ENCODE measurements at places on chromosomes 6 and 20.

DNA sequence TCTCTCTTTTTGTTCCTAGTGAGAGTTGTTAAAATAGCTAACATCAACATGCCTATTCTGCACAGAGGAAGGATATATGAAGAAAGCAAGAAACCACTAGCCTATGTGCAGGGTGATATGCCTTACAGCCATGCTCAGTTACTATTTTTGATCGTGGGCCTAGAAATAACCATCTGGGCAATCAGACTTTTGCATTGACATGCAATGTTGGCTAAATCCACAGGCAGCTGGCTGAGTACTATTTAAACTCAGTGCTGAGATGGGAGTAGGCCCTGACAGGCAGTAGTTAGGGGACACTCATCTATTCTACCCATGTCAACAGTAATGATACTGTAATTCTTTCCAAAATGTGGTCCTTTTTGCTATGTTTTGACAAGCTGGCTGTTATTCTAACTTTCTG, 89.6 kb downstream of the HDGFL1 start:
- no peak for DNase-seq

DNA sequence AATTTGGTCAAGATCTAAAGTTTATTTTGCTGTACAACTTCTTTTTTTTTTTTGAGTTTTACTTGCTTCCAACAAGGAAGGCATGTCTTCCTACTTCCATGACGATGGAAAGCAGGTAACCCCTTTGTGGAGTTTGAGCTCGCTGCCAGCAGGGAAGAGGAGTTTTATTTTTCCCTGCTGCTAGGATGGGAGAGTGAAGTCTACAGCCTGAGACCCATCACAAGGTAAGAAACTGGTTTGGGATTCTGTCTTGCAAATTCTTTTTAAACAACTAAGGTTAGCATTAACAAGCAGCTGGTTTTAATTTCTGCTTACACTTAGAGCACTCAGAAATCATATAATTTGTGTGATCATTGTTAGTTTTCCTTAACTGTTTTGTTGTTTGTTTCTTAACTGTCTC, 108.0 kb upstream of the MAP3K4 start:
- no peak for DNase-seq

DNA sequence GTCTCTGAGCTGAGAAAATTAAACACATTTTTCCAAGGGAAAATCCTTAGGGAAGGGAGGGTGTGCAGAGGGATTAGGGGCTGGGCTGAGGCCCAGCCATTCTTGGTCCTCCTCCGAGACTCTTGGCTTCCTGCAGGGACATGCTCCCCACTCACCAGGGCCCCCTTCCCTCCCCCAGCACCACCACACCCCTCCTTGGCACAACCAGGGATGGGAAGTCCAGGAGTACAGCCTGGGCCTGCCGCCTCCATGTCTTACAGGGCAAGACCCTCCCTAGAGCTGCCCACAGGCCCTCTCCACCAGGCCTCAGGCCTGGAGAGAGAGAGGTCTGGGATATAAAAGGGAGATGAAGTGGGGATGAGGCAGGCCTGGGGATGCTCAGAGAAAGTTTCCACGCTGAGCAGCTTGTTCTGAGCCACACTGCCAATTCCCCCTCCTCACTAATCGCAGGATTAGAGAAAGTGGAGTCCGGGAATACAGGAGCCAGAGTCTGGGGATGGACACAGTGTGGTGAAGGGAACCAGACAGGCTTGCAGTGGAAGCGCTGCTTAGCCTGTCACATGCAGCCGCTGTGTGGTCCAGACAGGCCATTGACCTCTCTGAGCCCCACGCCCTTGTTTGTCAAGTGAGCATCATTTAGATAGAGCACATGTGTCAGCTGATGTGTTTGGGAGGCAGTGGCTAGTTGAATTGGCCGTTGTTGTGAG, 105.5 kb downstream of the MRPL14 start:
- DNase-seq = no peak

- no peak for DNase-seq
These were observed 62.8 kb downstream of the FILIP1 start for GRCh38 chr6:75430631-75431325.

DNA sequence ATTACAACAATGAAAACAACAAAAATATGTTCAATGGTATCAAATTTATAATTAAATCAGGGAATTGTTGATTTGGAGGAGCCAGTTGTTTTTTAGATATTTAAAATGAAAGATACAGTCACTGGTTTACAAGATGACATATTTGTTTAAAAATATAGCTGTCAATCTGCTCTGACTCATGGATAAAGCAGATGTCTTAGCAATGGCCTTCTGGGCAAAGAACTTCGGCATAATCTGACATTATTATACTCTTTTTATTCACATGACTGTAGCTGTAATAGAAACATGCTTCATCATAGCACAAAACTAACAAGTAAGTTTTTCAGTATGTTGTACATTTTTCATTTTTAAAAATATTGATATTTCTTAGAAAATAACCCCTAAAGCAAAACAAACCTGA, 267.4 kb downstream of the CENPW start:
- DNase-seq = no peak

DNA sequence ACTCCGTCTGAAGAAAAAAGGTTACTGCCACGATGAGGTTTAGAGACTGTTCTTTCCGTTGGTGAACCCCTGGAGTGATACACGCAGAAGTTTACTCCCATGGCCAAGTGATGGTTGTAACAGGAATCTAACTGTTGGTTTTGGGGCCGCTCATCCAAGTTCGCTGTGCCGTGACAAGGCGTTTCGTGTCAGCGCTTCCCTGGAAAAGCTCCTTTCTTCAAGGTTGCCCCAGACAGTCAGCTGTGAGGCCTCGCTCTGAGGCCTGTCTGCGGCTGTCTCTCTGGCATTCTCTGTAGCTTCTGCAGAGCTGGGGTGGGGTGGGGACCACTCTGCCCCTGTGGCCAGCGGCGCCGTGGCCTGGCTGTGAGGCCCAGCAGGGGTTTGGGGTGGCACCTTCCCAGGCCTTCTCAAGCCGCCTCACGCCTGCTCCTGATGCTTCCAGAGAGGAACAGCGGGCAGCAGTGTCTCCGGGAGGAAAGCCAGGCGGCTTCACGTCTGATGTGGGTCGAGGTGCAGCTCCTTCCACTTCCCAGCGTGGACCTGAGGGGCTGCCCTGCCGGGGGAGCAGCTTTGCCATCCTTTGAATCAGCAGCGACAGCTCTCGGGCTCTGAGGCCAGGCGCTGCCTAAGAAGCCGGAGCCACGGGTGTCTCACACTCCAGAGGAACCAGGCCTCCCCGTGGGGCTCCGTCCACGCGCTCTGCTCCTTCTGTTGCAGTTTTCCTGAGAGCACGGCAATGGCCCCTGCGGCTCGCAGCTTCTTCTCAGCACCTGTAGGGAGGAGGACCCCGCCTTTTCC, 76.2 kb downstream of the SMOC2 start:
- no peak for DNase-seq

Data from stimulated activated CD4-positive, alpha-beta T cell treated with anti-CD3 and anti-CD28 coated beads, Interleukin-12 subunit alpha, Interleukin-12 subunit beta, amount 100 ng/mL, for 24 hours (primary cell).